ENCODE measurements at places on chromosomes 6 and 20.
A peak's percentile ranks its signal among the peaks of the same experiment; 100 is the strongest.

DNA sequence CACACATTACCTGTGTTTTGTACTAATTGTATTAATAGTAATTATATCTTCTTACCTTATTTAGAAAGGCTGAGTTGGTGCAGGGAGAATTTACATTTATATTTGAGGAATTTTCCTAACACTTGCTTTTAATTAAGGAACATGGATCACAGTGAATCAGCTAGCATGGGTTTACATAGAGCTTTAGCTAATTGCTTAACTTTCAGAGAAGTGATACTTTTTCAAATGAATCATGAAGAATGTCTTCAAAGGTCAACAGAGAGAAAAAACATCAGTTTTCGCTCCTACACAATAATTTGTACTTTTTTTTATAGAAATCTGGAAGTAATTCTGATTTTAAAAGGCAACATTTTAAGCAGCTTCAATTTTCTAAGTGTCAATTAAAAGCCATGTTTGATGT lies 195.0 kb upstream of the HEY2 start:
- no peak for DNase-seq
- no peaks in the 10 kb centered on the region for H3K27me3 ChIP-seq
- no peak overlapping the region for H3K27ac ChIP-seq
- H3K4me1 ChIP-seq: no peaks in the 10 kb centered on the region
- H3K36me3 ChIP-seq: no peaks in the 10 kb centered on the region

- H3K27me3 ChIP-seq: peaks cover 16% of the 10 kb centered on the region
- no peaks in the 10 kb centered on the region for H3K36me3 ChIP-seq
- no peak for DNase-seq
- H3K27ac ChIP-seq: no peak overlapping the region
These were observed 555.4 kb upstream of the AGPAT4 start for GRCh38 chr6:161829291-161829729.

DNA sequence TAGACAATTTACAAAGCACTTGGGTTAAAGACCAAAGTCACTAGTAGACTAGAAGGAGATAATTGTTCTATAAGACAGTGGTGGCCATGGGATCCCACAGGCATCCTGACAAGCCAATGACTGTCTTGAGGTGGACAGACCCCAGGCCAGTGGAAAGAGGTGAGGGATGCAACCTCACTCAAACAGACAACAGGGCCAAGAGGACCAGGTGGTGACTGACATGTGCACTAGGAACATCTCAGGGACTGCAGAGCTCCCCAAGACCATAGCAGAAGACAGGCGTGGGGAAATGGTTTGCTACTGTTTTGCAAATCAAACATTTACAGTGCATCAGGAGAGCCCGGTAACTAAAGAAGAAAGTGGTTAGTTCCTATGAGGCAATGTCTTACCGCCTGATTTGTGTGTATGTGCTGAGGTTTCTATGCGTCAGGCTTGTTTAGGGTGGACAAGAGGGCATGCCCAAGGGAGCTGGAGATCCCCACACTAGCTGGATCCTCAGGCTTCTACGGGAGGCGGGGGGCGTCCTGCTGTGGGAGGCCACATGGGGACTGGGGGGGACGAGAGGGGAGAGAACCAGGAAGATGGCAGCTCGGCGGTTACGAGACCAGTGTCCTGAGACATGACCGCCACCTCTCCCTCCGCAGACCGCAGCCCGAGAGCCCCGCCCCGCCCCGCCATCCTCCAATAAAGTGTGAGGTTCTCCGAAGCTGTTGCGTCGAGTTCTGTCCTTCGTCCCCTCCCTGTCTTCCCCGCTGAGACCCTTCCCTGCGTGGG lies 623 bp upstream of the MRPS26 start:
- peak overlapping the region; percentile 86 for H3K27ac ChIP-seq
- H3K4me1 ChIP-seq: peaks cover 27% of the 10 kb centered on the region
- H3K27me3 ChIP-seq: no peaks in the 10 kb centered on the region
- peak overlapping the region; percentile 92 for H3K4me3 ChIP-seq
- peak; percentile 85 for DNase-seq

GRCh38 chr6:76803038-76803580 lies 660.2 kb downstream of the HTR1B start:
- no peaks in the 10 kb centered on the region for H3K36me3 ChIP-seq
- no peak overlapping the region for H3K27ac ChIP-seq
- no peaks in the 10 kb centered on the region for H3K27me3 ChIP-seq
- DNase-seq: no peak

DNA sequence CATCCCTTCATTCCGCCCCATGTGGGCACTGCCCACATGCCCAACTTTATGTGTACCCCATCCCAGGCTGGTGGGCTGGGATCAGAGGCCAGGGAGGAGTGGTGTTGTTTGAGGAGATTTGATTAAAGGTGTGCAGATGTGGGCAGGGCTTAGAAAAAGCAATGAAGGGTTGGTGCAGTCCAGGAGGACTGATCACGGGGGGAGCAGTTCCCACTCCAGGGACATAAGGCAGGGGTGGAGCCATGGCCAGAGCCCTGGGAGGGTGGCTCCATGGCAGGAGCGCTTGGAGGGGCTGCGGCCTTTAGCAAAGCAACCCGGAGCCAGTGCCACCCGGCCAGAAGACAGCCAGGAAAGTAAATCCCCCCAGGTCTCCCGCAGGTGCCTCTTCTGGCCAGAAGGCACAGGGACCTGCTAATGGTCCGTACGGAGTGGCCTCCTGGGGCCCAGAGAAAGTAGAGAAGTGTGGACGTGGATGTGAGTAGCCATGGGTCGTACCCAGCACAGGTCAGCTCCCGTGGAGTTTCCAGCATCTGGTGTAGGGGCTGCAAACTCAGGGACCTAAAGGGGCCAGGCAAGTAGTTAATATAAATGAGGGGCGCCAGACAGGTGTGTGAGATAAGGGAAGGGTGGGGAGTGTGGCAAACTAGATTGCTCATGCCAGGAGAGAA lies 62.1 kb upstream of the APCDD1L start:
- no peak for DNase-seq
- no peaks in the 10 kb centered on the region for H3K4me1 ChIP-seq
- no peak overlapping the region for H3K27ac ChIP-seq
- peaks cover 72% of the 10 kb centered on the region for H3K27me3 ChIP-seq

DNA sequence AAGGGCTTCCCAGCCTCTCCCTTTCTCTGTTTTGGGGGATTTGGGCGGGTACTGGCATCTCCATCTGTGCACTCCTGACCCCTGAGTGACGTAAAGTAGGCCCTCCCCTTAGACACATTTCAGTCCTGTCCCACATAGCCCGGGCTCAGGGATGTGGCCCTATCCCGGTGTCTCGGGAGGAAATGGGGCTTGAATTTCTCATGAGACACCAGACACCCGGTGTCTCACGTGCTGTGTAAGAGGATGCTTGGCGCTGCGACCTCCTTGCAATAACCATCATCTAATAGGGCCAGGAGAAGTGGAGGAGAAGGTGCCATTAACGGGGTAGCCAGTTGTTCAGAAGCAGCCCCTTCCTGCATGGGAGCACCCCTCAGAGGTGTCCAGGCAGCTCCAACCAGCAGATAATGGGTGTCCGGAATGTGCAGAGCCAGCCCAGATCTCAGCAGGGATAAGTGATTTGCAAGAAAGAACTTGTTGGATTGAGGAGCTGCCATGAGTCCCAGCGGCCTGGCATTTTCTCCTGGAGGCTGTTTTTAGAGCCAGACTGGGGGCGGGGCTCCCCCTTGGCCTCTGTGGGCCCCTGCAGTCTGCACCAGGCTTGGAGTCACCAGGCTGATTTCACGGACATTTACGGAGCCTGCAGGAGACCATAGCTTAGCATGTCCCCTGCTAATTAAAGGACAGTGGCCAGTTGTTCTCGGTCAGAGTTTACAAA lies 372.0 kb downstream of the PREX1 start:
- no peak overlapping the region for H3K27ac ChIP-seq
- DNase-seq: no peak
- H3K4me3 ChIP-seq: no peak overlapping the region
- H3K4me1 ChIP-seq: no peaks in the 10 kb centered on the region

DNA sequence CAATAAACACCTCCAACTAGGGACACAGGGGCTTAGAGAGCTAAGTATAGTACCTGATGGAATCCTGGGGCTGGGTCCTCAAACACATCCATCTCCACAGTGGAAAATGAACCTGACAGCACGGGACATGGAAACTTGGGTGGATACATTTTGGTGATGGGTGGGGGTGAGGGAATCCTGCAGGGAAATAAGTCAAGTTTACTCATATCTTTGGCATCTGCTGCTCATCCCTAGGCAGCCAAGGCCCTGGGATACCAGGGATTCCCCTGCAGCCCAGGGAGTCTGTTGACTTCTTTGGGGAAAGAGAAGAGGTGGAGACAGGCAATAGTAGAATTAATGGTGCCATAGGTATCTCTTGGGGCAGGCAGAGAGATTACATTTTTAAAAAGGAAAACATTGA lies 6.6 kb downstream of the APOBEC2 start:
- H3K27ac ChIP-seq: no peak overlapping the region
- no peaks in the 10 kb centered on the region for H3K27me3 ChIP-seq
- H3K4me3 ChIP-seq: no peak overlapping the region
- peaks cover 5% of the 10 kb centered on the region for H3K4me1 ChIP-seq

- H3K4me3 ChIP-seq: no peak overlapping the region
- DNase-seq: no peak
- no peaks in the 10 kb centered on the region for H3K36me3 ChIP-seq
- H3K4me1 ChIP-seq: no peaks in the 10 kb centered on the region
These were observed 649.1 kb upstream of the GJE1 start for GRCh38 chr6:141483598-141484061.

GRCh38 chr6:44272529-44272928 lies 2.3 kb downstream of the TMEM151B start:
- H3K36me3 ChIP-seq: no peaks in the 10 kb centered on the region
- peaks cover 78% of the 10 kb centered on the region for H3K27me3 ChIP-seq
- no peak overlapping the region for H3K4me3 ChIP-seq
- no peak overlapping the region for H3K27ac ChIP-seq
- DNase-seq: no peak

DNA sequence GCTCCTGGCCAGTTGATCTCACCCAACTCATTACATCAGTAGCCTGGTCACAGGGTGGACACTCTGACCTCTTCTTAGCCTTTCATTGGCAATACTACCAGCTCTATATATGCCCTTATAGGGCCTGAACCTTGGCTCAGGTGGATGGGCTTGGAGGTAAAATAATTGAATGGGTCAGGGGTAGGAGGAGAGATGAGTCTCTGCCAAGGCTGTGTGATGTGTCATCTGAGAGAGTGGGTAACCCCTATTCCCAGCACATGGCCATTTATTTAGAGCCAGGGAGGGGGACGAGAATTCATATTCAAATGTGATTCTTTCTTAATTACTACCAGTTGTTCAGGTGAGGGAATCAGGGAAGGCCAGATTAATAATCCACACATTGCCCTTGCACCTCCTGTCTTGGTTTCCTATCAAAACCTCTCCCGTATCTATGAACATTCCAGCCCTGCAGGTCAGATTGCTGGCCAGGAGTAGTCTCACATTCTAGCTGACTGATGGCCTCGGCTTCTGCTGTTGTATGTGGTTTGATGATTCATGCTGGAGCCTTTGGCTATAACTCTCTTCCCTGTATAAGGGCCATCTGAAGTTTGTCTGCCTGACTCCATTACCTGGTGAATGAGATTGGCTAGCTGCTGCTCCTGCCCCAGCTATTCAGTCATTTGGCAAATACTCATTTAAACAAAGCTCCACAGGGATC lies 13.4 kb downstream of the C20orf173 start:
- H3K4me1 ChIP-seq: peaks cover 18% of the 10 kb centered on the region
- H3K4me3 ChIP-seq: no peak overlapping the region
- H3K27me3 ChIP-seq: no peaks in the 10 kb centered on the region
- no peak overlapping the region for H3K27ac ChIP-seq
- H3K36me3 ChIP-seq: peaks cover 17% of the 10 kb centered on the region

DNA sequence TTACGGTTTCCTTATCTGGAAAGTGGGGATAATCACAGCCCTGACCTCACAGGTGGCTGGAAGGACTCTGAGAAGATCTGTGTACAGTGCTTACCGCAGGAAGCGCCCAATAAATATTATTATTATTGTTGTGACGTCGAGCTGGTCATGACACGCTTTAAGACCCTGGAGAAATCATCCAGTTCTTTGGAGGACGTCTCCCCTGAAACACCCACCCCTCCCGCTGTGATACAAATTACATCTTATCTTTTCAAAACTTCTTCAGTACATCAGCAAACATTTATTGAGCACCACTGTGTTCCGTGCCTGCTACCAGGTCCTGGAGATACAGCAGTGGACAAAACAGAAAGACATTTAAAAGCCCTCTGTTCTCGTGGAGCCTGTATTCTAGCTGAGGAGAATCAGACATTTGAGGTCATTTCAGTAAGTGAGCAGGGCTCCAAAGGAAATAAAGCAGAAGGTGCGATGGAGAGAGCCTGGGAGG lies 118.7 kb downstream of the CEBPB start:
- peaks cover 22% of the 10 kb centered on the region for H3K4me1 ChIP-seq
- no peak for DNase-seq
- H3K36me3 ChIP-seq: no peaks in the 10 kb centered on the region
- no peak overlapping the region for H3K27ac ChIP-seq
- no peak overlapping the region for H3K4me3 ChIP-seq

GRCh38 chr6:33843131-33844121 lies 39.6 kb upstream of the MLN start:
- no peak overlapping the region for H3K27ac ChIP-seq
- H3K36me3 ChIP-seq: no peaks in the 10 kb centered on the region
- H3K4me1 ChIP-seq: peaks cover 41% of the 10 kb centered on the region
- no peaks in the 10 kb centered on the region for H3K27me3 ChIP-seq
- peak; percentile 59 for DNase-seq

- no peaks in the 10 kb centered on the region for H3K27me3 ChIP-seq
- no peak overlapping the region for H3K27ac ChIP-seq
- DNase-seq: no peak
- no peaks in the 10 kb centered on the region for H3K36me3 ChIP-seq
These were observed 134.3 kb upstream of the AHI1 start for GRCh38 chr6:135631821-135632220.

- no peak overlapping the region for H3K27ac ChIP-seq
- DNase-seq: no peak
- H3K27me3 ChIP-seq: no peaks in the 10 kb centered on the region
- H3K4me1 ChIP-seq: peaks cover 19% of the 10 kb centered on the region
- H3K36me3 ChIP-seq: no peaks in the 10 kb centered on the region
These were observed 67.4 kb downstream of the GMPR start for GRCh38 chr6:16305788-16306187.

DNA sequence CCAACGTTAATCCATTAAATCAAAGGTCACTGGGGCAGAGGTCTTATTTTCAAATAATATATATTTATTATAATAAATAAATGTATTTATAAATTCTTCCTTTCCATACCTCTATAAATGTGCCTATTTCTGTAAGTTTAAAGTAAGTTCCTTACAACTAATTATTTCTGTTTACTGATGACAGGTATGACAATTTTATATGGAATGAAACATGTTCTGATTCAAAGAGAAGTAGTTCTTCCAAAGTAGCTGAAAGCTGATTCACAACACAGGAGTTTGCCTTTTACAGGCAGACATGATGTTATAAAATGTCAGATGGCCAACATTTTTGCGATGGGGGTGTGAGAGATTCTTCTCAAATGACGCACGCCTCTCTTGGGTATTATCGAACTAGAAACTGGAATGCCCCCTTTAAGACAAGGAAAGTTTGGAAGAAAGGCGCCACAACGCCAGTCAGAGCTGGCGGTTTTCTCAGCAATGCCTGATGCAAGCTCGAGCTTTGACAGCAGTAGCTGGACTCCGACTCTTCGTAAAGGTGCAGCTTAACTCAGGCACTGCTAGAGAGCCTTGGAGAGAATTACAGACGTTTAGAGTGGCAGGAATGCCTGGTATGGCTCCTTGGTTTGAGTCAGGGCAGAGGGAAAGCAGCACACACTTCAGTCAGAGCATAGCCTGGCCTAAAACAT lies 92.1 kb downstream of the FOXC1 start:
- H3K36me3 ChIP-seq: no peaks in the 10 kb centered on the region
- H3K27me3 ChIP-seq: peaks cover 30% of the 10 kb centered on the region
- H3K4me3 ChIP-seq: no peak overlapping the region
- no peak for DNase-seq
- H3K4me1 ChIP-seq: peaks cover 26% of the 10 kb centered on the region

GRCh38 chr20:2402271-2402980 lies 21.7 kb downstream of the TGM6 start:
- peaks cover 16% of the 10 kb centered on the region for H3K27me3 ChIP-seq
- no peaks in the 10 kb centered on the region for H3K36me3 ChIP-seq
- DNase-seq: no peak
- no peaks in the 10 kb centered on the region for H3K4me1 ChIP-seq

All from K562 (cell line).